T-cell (primary cell): ENCODE measurements at places on chromosomes 12 and 14. TPM values are rescaled to one million over a fixed set of nuclear protein-coding genes. Genes with fewer than 3 reads are reported as not detected.

GRCh38 chr12:94140556-94140955 lies 7.8 kb upstream of the PLXNC1 start:
- peak; percentile 23 for DNase-seq

- DNase-seq = peak; percentile 75
These were observed 75.2 kb downstream of the PITPNM2 start for GRCh38 chr12:123075646-123076171.

DNA sequence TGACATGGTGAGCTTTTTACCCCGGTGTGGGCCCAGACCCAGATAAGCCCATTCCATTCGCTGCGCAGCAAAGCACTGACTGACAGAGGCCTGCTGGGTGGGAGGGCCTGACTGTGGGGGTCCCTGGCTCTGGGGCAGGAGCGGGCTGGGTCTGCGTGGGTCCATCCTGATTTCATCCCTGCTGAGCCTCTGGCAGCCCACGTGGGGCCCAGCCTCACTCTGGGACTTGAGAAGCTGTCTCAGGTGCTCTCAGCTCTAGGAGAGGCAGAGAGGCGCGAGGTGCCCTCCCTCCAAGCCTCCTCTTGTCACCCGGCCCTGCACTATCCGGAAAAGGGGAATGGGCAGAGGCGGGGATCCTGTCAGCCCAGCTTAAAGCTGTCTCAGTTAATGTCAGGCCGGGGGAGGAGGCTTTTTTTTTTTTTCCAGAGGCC lies 927 bp downstream of the ABCB9 start:
- DNase-seq = no peak

DNA sequence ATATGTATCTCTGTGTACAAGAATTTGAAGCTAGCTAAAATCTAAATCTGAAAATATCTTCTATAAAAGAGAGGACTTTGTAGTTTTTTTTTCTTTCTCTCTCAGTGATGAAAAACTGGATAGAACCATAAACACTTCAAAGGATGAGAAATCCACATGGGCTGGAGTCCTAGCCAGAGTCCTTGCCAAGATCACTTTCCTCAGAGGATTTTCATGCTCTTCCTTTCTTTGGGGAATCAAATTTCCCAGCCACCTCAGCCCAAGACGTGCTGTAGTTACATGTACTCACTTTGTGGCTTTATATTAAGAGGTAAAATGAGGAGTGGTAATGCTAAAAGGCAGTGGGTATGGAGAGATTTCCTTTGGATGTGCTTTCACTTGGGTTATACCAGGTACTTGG lies 110.3 kb downstream of the SLC38A1 start:
- DNase-seq = no peak

The CCDC198 gene
- total RNA-seq = not detected

DNA sequence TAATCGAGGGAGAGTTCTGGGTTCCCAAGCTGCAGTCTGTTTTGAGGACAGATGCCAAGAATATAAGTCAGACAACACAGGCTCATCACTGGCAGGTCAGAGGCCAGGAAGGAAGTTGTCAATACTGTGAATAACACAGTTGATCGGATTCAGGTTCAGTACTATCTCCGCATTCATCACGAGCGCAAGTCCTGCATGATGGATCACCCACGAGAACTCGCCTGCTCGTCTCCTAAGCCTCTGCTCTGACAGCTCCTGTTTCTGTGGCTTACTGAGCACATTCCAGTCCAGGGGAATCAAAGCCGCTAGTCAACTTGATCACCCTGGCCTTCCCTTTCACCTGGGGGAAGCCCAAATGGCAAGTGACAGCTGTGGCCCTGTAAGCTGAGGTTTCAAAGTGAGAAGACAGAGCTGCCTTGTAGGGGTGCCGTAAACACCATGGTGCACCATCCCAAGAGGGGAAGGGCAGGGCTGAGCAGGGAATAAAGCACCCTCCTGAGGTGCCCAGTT lies 60.1 kb upstream of the DICER1 start:
- no peak for DNase-seq

GRCh38 chr12:51942056-51942455 lies 9.4 kb upstream of the ACVR1B start:
- DNase-seq = no peak

- DNase-seq = no peak
These were observed 71.5 kb upstream of the CAPRIN2 start for GRCh38 chr12:30826276-30826675.

The NRL gene
- 3.4 TPM for total RNA-seq

The RNF212B gene
- total RNA-seq = not detected

GRCh38 chr14:68643673-68644072 lies 149.2 kb downstream of the ZFP36L1 start:
- DNase-seq = no peak

The TSHR gene
- total RNA-seq = 0.75 TPM
